Activated CD4-positive, alpha-beta memory T cell treated with anti-CD3 and anti-CD28 coated beads, Interleukin-2, amount 10 ng/mL, durations not matched to agents 7 days and 5 days (primary cell): ENCODE measurements at places on chromosomes 13 and 19.

DNA sequence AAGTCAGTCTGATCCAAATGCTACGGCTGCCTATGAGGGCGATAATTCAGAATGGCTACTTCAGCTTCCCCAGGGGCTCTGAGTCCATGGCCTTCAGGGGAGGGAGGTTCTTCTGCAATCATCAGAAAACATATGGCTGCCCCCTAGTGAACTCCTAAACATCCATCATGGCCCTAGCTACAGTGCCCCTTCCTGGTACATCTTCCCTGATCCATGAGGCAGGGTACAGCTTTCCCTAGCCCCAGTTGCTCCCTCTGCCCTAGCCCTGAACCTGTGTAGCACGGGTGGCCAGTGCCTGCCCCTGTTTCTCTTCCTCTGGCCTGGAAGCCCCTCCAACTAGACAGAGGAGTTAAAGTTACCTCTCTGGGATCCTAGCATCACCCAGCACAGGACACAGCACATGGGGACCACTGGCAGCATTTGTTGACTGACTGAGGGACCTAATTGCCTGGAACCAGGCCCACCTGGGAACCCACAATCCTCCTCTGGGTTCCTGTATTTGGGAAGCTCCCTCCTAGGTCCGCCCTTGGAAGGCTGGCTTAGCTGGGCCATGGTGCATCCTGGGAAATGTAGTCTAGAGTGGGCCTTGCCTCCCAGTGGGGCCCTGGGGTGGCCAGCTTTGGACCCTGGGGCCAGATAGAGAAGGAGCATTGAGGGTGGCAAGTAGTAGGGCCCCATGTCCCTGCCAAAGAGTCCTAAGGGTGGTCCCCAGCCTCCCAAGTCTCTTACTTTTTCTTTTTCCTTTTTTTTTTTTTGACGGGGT is 17.7 kb upstream of the SEMA6B start:
- H3K36me3 ChIP-seq: no peaks in the 10 kb centered on the region
- H3K4me1 ChIP-seq: no peaks in the 10 kb centered on the region
- no peak for DNase-seq

GRCh38 chr19:31304831-31305312 is 44.4 kb downstream of the TSHZ3 start:
- no peaks in the 10 kb centered on the region for H3K4me1 ChIP-seq
- H3K4me3 ChIP-seq: no peak overlapping the region
- no peak overlapping the region for H3K27ac ChIP-seq
- H3K27me3 ChIP-seq: no peaks in the 10 kb centered on the region
- no peaks in the 10 kb centered on the region for H3K36me3 ChIP-seq

DNA sequence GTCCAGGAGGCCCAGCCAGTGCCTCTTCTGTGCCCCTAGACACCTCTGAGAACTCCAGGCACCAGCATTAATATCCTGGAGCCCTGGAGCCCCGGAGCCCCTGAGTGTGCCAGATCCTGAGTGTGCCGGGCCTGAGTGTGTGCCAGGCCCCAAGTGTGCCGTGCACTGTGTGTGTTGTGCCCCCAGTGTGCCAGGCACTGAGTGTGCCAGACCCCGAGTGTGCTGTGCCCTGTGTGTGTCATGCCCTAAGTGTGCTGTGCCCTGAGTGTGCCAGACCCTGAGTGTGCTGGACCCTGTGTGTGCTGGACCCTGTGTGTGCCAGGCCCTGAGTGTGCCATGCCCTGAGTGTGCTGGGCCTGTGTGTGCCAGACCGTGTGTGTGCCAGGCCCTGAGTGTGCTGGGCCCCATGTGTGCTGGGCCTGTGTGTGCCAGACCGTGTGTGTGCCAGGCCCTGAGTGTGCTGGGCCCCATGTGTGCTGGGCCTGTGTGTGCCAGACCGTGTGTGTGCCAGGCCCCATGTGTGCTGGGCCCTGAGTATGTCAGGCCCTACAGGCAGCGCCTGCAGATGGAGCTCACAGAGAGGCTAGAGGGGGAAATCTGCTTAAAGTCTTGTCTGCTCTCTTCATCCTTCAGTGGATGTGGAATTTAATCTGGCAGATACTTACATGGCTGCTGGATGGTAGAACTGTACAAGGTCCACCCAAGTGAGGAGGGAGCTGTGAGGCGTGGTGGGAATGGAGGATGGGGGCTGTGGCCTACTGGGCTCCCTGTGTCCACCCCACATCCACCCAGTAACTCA is 53.9 kb downstream of the C13orf46 start:
- H3K27me3 ChIP-seq: peaks cover 26% of the 10 kb centered on the region
- H3K4me1 ChIP-seq: no peaks in the 10 kb centered on the region
- H3K27ac ChIP-seq: no peak overlapping the region
- DNase-seq: peak; percentile 3

- no peak overlapping the region for H3K4me3 ChIP-seq
- no peaks in the 10 kb centered on the region for H3K27me3 ChIP-seq
- H3K27ac ChIP-seq: no peak overlapping the region
- H3K36me3 ChIP-seq: no peaks in the 10 kb centered on the region
Measured at GRCh38 chr19:28956961-28957360, 256.0 kb downstream of the UQCRFS1 start.

- no peak overlapping the region for H3K27ac ChIP-seq
- no peak overlapping the region for H3K4me3 ChIP-seq
- no peaks in the 10 kb centered on the region for H3K27me3 ChIP-seq
- DNase-seq: no peak
- H3K36me3 ChIP-seq: no peaks in the 10 kb centered on the region
- no peaks in the 10 kb centered on the region for H3K4me1 ChIP-seq
Measured at GRCh38 chr13:104372095-104372655, 1306.0 kb upstream of the SLC10A2 start.

DNA sequence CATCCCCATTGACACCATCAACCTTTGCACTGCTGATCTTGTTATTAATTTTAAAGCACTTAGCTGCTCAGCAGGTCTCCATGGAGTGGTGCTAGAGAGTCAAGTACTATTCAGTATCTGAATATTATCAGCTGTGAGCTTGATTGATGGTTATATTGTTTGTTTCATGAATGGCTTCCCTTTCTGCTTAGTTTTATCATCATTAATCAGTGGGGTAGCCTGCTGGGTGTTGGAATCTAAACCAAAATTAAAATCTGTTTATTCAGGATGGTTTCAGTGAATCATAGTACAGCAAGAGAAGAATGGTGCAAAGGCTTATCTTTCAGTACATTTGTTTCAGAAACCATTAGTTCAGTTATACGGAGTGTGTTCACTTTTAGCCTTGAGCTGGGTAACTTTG is 42.5 kb upstream of the SCEL start:
- no peaks in the 10 kb centered on the region for H3K36me3 ChIP-seq
- no peak for DNase-seq
- H3K4me1 ChIP-seq: peaks cover 3% of the 10 kb centered on the region
- H3K27ac ChIP-seq: no peak overlapping the region
- H3K27me3 ChIP-seq: peaks cover 4% of the 10 kb centered on the region

- H3K4me3 ChIP-seq: no peak overlapping the region
- H3K4me1 ChIP-seq: peaks cover 79% of the 10 kb centered on the region
- peak overlapping the region; percentile 9 for H3K27ac ChIP-seq
- H3K36me3 ChIP-seq: peaks cover 80% of the 10 kb centered on the region
Measured at GRCh38 chr19:5628919-5629481, 6.1 kb downstream of the SAFB start.

GRCh38 chr19:29697523-29698261 is 17.4 kb downstream of the C19orf12 start:
- H3K4me1 ChIP-seq: peaks cover 10% of the 10 kb centered on the region
- H3K4me3 ChIP-seq: no peak overlapping the region
- H3K27me3 ChIP-seq: no peaks in the 10 kb centered on the region
- peaks cover 3% of the 10 kb centered on the region for H3K36me3 ChIP-seq

DNA sequence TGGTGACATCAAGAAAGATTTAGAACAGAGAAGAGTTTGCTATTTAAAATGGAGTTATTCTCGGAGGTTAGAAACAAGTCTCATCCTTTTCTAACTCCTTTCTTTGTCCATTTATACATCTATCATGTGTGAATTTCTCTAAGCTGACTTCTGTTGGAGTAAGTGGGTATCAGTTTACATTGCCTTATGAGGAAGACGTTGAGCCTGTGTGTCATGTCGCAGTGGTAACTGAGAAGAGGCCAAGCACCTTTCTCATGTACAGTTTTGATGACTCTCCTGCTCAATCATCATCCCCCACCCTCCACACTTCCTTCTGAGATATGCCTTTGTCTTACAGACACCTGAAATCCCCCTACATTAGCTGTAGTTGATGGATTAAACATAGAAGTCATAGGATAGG is 624.8 kb downstream of the LIG4 start:
- H3K27ac ChIP-seq: no peak overlapping the region
- H3K4me1 ChIP-seq: no peaks in the 10 kb centered on the region
- no peaks in the 10 kb centered on the region for H3K27me3 ChIP-seq
- H3K36me3 ChIP-seq: no peaks in the 10 kb centered on the region

DNA sequence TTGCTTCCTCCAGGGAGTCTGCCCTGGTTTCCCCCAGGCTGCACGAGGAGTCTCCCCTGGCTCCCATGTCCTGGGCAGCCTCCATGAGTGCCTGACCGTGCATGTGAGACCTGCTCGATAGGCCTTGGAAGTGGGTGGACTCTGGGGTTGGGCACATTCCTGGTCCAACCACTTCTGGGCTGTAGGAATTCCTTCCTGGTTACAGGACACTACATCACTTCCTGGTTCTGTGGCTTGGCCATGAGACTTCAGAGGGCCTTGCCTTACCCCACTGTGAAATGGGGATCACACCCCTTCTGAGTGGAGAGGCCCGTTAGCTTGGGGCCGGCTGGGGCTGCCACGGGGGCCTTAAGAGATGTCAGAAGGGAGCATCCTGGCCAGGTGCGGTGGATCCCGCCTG is 4.0 kb upstream of the ZNF628 start:
- H3K4me1 ChIP-seq: peaks cover 16% of the 10 kb centered on the region
- no peak overlapping the region for H3K27ac ChIP-seq
- DNase-seq: no peak
- no peak overlapping the region for H3K4me3 ChIP-seq
- H3K27me3 ChIP-seq: no peaks in the 10 kb centered on the region

GRCh38 chr13:23510979-23511735 is 59.1 kb upstream of the TNFRSF19 start:
- H3K36me3 ChIP-seq: no peaks in the 10 kb centered on the region
- no peak overlapping the region for H3K27ac ChIP-seq
- DNase-seq: no peak
- H3K27me3 ChIP-seq: peaks cover 21% of the 10 kb centered on the region
- H3K4me3 ChIP-seq: no peak overlapping the region

DNA sequence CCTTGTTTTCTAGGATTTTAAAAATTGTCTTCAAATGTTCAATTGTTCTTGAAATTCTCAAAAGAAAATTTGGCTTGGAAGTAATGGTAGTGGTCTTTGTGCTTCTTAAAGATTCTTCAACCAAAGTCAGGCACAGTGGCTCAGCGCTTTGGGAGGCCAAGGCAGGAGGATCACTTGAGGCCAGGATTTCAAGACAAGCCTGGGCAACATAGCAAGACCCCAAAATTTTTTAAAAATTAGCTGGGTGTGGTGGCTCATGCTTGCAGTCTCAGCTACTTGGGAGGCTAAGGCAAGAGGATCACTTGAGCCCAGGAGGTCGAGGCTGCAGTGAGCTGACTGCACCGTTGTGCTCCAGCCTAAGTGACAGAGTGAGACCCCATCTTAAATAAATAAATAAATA is 153.5 kb upstream of the ZNF507 start:
- DNase-seq: no peak
- H3K27me3 ChIP-seq: no peaks in the 10 kb centered on the region
- H3K27ac ChIP-seq: no peak overlapping the region
- H3K4me1 ChIP-seq: no peaks in the 10 kb centered on the region
- H3K36me3 ChIP-seq: no peaks in the 10 kb centered on the region

GRCh38 chr13:101700598-101700997 is 248.1 kb downstream of the ITGBL1 start:
- DNase-seq: no peak
- H3K27me3 ChIP-seq: peaks cover 5% of the 10 kb centered on the region
- H3K4me1 ChIP-seq: no peaks in the 10 kb centered on the region
- H3K27ac ChIP-seq: no peak overlapping the region
- no peaks in the 10 kb centered on the region for H3K36me3 ChIP-seq
- H3K4me3 ChIP-seq: no peak overlapping the region

DNA sequence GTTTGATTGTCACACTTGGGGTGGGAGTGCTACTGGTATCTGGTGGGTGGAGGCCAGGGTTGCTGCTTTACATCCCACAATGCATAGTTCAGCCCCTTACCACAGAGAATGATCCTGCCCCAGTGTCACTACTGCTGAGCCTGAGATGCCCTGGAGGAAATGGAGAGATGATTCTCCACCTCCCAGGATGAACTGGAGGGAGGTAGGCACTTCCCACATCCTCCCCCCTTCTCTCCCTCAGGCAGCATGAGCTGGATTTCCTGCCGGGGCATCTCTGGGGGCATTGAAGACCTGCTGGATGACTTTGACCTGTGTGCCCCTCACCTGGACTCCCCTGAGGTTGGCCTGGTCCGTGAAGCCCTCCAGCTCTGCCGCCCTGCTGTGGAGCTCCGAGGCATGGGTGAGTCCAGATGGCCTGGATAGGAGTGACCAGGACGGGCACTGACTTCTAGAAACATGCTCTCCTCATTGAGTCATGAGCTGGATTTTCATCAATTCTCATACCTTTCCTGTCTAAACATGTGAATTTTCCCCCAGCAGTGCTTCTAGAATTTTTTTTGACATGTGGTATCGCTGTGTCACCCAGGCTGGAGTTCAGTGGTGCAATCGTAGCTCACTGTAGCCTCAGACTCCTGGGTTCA is 45.3 kb downstream of the NWD1 start:
- no peaks in the 10 kb centered on the region for H3K36me3 ChIP-seq
- DNase-seq: no peak
- no peaks in the 10 kb centered on the region for H3K4me1 ChIP-seq
- H3K27me3 ChIP-seq: peaks cover 27% of the 10 kb centered on the region
- no peak overlapping the region for H3K4me3 ChIP-seq

DNA sequence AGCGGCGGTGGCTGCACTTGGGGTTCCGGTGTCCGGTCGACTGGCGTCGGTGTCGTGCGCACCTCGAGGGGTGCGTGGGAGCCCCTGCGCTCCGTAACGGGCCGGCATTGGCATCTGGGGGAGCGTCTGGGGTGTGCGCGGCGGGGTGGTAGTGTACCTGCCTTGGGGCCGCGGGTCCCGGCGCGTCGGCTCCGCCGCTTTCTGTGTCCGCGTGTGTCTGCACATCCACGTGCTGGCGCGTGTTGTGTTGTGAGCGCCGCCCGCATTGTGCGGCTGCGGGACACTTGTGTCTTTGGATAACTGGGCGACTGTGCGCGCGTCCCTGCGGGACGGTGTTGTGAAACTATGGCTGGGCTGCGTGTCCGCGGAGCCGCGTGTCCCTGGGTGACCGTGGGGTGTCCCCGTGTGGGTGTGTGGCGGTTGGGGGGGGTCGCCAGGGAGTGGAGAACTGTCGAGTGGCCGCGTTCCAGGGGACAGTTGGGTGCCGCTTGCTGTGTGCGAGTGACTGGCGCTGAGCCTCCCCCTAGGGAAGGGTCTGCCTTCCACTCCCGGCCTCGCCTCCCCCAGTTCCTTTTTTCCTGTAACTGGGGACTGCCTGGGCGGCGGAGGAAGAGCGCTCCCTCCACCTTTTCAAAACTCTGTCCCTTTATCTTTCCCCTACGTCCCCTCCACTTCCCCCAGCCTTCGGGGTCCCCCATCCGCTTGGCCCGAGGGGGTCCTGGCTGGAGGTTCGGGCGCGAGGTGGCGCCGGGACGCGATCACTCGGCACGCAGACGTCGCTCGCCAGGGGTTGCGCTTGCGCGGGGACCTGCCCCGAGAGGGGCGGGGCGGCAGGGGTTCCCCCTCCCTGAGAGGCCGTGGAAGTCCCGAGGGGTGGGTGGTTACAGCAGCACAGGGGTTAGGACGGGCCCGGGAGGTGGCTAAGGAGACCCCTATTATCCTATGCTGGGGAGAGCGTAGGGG is 5.7 kb upstream of the NFIC start:
- peak overlapping the region; percentile 80 for H3K4me3 ChIP-seq
- peaks cover 31% of the 10 kb centered on the region for H3K4me1 ChIP-seq
- no peaks in the 10 kb centered on the region for H3K36me3 ChIP-seq
- peak; percentile 53 for DNase-seq
- H3K27me3 ChIP-seq: peaks cover 41% of the 10 kb centered on the region

GRCh38 chr13:47142105-47142504 is 245.3 kb upstream of the HTR2A start:
- DNase-seq: no peak
- no peaks in the 10 kb centered on the region for H3K27me3 ChIP-seq
- H3K4me1 ChIP-seq: no peaks in the 10 kb centered on the region
